ENCODE measurements at places on chromosomes 4 and X.
A peak's percentile ranks its signal among the peaks of the same experiment; 100 is the strongest.

DNA sequence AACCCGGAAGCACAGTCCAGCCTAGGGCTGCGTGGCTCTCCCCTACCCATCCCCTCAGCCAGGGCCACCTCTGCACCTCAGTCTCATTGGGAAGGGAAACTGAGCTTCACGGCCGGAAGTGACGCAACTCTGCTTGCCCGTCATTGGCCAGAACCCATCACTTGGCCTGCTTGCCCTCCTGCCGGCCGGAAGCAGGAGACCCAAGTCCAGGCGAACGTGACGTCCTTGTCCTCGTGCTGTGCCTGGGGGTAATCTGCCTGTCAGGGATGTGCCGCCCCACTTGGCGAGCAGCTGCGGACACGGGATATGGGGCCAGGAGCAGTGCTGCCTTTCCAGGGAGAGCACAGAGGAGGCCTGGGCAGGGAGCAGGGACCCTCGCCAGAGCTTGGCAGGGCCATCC lies 31.2 kb downstream of the ZFYVE28 start:
- DNase-seq: no peak

DNA sequence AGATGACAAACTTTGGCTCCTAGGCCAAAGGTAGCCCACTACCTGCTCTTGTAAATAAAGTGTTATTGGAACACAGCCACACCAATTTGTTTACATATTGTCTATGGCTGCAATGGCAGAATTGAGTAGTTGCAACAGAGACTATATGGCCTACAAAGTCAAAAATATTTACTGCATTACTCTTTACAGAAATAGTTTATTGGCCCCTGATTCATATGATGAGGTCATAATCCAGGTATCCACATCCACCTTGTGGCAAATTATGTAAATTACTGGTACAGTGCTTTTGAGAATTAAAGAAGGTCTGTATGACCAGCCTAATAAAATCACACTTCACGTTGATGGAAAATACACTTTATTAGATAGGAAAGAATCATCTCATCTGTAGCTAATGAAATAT lies 337.0 kb upstream of the DDX53 start:
- no peak for DNase-seq

GRCh38 chr4:104344342-104344980 lies 150.2 kb downstream of the CXXC4 start:
- DNase-seq: no peak

GRCh38 chrX:53471346-53471745 lies 37.2 kb upstream of the HSD17B10 start:
- no peak for DNase-seq

DNA sequence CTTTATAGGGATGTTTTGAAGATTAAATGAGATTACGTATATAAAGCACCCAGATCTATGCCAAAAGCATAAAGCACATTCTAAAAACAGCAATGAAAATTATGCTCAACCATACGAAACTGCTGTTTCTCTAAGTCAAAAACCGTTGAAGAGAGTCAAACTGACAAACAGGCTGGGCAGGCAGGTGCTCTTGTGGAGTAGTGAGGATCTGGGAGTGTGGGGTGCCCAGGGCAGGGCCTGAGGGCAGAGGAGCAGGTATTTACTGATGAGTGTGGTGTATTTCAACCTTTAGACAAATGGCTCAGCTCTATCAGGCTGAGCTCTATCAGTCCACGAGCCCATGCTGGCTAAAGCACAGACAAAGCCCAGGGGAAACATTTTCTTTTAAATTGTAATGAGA lies 40.4 kb downstream of the RELL1 start:
- DNase-seq: no peak

GRCh38 chrX:45699158-45699557 lies 498.5 kb upstream of the DIPK2B start:
- DNase-seq: no peak

DNA sequence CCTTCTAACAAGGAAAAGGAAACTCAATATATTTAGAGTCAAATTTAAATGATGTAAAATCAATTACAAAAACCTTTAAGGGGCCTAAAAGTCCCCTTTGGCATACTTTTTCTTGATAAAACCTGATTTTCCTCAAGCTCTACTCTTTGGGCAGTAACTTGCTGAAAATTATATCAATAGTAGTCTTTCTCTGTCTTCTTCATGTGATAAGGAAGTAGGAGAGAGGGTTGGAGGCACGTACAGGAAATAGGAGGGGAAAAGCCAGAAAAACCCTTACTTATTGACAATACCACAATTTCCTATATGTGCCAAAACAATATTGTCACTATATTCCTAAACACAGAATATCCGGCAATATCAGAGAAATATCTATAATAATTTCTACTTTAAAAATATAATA lies 9.6 kb downstream of the RHOH start:
- no peak for DNase-seq

DNA sequence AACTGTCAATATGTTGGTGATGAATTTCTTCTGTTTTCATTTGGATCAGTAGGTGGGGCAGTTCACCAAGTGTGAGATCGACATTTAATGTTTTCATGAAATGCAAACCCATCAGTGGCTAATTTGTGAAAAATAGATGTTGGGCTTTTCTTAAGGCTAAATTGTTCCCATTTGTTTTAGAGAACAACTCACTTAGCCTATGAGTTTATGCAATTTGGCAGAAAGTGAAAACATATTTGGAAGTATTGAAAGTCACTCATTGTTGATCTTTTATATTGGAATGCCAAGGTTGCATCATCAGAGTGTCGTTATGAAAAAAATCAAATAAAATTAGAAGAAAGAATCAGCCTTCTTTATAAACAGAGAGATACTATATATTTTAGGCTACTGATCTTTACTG lies 132.4 kb downstream of the RPA4 start:
- no peak for DNase-seq

GRCh38 chr4:24840362-24840761 lies 45.0 kb downstream of the SOD3 start:
- no peak for DNase-seq

GRCh38 chr4:150983851-150984250 lies 31.2 kb downstream of the LRBA start:
- DNase-seq: no peak

- no peak for DNase-seq
Measured at GRCh38 chr4:6668391-6668790, 25.3 kb upstream of the S100P start.

GRCh38 chr4:153916273-153916755 lies 127.4 kb upstream of the SFRP2 start:
- no peak for DNase-seq

- peak; percentile 84 for DNase-seq
Measured at GRCh38 chrX:153703036-153703370, 15.3 kb downstream of the SLC6A8 start.

GRCh38 chr4:81422595-81422994 lies 49.1 kb downstream of the RASGEF1B start:
- DNase-seq: no peak

DNA sequence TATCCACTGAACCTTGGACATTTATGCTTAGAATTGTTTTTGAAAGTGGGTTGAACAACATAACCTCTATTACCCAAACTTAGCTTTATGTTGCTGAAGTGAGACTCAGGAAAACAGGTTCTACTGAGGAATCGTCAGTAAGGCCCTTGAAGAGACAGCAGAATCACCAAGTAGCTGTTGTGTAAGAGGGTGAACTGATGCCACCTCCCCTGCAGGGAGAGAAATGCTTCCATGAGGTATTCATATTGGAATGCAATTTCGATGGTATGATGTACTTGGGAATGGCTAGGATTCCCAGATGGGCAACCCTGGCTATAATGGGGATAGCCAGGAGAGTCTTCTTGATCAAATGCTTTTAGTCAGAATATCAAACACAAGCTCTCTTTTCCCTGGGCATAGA lies 4.1 kb upstream of the SCRG1 start:
- no peak for DNase-seq

DNA sequence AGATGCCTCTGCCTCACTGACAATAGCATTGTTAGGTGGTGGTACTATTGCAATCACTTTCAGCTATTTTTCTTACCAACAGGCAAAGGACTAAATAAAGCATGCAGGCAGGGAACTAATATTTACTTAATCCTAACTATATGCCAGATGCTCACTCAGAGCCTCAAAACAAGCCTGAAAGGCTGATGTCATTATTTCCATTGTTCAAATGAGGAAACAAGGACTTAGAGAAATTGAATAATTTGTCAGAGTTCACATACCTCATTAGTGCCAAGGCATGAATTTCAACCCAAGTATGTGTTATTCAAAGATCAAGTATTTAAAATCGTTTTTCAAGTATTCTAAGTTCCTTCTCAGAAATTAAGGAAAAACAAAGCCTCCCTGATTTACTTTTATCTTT lies 374.9 kb upstream of the TECRL start:
- no peak for DNase-seq

DNA sequence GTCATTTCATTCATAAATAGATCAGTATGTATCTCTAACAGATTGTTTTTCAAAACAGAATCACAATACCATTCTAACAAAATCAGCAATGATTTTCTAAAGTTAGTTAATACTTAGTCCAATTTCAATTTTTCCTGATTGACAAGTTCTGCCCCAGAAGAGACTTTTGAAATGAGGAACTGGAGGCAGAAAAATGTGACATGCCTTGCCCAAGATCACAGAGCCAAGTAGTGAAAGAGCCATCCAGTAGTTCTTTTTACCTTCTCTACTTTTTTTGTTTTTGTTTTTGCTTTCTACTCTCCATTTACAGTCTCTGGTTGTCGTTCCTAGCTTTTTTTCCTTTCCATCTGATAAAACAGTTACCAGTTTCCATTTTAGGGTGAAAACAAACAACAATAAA lies 129.3 kb upstream of the TMEM164 start:
- no peak for DNase-seq

- DNase-seq: no peak
Measured at GRCh38 chr4:39626261-39626660, 12.4 kb downstream of the SMIM14 start.

GRCh38 chr4:39614487-39615162 lies 24.0 kb downstream of the SMIM14 start:
- no peak for DNase-seq

DNA sequence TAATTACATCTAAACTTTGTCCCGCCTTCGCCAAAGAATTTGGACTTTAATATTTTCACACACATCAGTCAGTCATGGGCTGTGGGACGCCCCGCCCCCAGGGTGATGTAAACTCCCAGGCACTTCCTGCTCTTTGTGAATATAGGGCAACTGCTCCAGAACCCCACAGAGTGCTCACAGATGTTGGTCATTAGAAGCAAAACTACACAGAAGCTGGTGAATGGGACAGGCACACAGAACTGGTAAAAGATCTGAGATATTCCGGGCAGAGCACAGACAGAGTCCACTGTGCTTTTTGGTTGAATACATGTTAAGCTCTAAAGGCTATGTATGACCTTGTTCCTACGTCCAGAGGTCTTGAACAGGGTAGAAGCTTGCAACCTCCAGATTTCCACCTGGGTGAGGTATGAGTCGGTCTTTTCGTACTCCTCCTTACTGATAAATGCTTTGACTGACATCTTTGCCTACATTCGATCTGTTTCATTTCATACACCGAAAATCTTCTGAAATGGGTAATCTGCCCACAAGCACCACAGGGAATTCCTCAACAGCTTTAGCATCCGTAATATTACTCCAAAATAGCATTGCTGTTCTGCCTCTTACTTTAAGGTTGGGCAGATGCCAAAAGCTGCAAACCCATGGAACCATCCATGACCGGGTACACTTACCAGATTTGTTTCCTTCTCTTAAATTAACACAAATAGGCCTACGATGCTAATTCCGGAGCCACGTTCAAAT lies 144.6 kb downstream of the AMELX start:
- no peak for DNase-seq

DNA sequence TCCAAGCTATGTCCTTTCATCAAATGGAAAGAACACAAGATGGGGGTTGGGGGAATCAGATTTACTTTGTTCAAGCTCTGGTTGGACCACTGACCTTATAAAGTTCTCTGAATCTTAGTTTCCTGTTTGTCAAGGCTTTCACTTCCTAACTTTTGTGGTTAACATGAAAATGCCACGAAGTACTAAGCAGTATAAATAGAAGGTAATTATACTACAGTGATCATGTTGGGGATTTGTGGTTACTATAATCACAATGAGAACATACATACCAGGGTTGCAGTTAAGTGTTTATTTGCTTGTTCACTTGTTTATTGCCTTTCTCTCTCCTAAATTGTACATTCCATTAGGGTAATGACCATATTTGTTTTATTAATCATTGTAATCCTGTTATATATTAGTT lies 53.2 kb downstream of the SPRY1 start:
- no peak for DNase-seq

GRCh38 chr4:77927991-77928925 lies 65.6 kb downstream of the MRPL1 start:
- DNase-seq: peak; percentile 38

DNA sequence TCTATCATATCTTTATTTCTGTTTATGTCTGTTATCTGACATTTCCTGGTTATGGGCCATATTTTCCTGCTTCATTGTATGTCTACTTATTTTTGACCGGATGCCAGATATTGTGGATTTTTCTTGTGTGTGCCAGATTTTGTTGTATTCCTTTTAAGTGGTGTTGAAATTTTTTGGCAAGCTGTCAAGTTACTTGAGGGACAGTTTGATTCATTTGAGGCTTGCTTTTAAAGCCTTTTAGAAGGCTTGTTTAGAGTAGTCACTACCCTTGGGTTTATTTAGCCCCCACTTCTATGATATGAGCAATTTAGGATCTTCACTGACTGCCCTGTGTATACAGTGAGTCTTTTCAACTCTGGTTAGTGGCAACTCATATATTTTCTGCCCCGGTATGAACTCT lies 29.2 kb upstream of the NPY2R start:
- DNase-seq: no peak

DNA sequence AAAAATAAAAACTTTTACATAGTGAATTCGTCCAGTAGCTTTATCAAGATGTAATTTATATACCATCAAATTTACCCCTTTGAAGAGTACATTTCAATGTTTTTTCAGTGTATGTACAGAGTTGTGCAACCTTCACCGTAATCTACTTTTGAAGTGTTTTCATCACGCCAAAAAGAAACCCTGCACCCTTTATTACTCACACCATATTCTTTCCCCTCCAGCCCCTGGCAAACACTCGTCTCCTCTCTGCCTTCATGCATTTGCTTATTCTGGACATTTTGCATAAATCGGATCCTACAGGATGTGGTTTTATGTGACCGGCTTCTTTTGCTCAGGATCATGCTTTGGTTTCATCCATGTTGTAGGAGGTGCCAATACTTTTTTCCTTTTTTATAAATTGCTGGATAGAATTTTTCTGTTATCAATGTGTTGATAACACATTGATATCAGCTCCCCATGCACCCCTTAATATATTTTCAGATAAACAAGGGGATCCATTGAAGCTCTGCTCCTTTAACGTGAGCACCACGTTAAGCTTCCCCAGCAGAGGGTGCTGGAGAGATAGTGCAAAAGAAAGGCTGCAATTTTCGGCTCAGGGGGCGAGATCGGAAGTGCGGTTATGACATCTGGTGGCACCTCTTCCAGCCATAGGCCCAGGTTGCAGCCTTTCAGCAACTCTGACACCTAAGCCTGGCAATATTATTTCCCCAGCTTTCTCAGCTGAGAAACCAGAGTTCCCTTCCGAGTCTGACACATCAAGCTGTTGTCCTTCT lies 100.1 kb upstream of the VCX3B start:
- no peak for DNase-seq

DNA sequence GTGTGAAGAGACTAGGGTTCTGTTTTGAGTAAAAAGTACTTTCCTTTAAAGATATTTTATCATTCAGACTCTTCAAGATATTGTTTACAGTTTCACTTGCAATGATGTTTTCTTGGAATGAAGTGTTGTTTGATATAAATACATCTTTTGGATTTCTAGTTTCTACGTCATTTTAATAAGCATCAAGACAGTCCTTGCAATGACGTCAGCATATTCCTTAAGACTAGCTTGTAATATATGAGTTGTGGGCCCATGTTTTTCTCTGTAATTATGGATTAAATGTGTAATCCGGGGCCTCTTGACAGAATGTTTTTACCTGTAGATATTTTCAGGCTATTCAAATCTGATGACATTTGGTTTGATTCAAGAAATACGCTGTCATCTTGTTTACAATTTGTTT lies 66.1 kb downstream of the RBMX2 start:
- no peak for DNase-seq
